Bronchial epithelial cell (primary cell): ENCODE measurements at places on chromosomes 11 and 22. TPM values are rescaled to one million over a fixed set of nuclear protein-coding genes. Genes with fewer than 3 reads are reported as not detected.

OR6T1 gene
- not detected in 2 replicates for total RNA-seq

TRIM51G gene
- not detected in 2 replicates for total RNA-seq

IGLL1 gene
- not detected in 2 replicates for total RNA-seq

PITPNM1 gene
- total RNA-seq: 17.4 and 23.7 TPM in 2 replicates

CDC42BPG gene
- total RNA-seq: 16.6 and 23.0 TPM in 2 replicates

MMP11 gene
- total RNA-seq: 0.38 and 0.53 TPM in 2 replicates

LRRN4CL gene
- 0.26 and 1.2 TPM in 2 replicates for total RNA-seq

DEUP1 gene
- total RNA-seq: under 0.01 TPM in 1 of 2 replicates, not detected in the other

MYOD1 gene
- not detected in 2 replicates for total RNA-seq

MS4A1 gene
- not detected in 2 replicates for total RNA-seq
